ENCODE measurements at places on chromosomes 12 and 14. TPM values are rescaled to one million over a fixed set of nuclear protein-coding genes. Genes with fewer than 3 reads are reported as not detected.

GRCh38 chr14:72369106-72369505 lies 436.9 kb downstream of the RGS6 start:
- no peak overlapping the region for H3K27ac ChIP-seq
- H3K4me3 ChIP-seq = no peak overlapping the region

GRCh38 chr14:88026890-88027289 lies 22.0 kb downstream of the GPR65 start:
- no peaks in the 10 kb centered on the region for H3K36me3 ChIP-seq
- H3K27ac ChIP-seq = no peak overlapping the region
- H3K4me1 ChIP-seq = no peaks in the 10 kb centered on the region
- no peak for DNase-seq
- no peaks in the 10 kb centered on the region for H3K27me3 ChIP-seq
- H3K4me3 ChIP-seq = no peak overlapping the region

Gene CACNA1C
- total RNA-seq = 2.3 TPM

Gene FOXA1
- 4.8 TPM for total RNA-seq

- H3K27me3 ChIP-seq = no peaks in the 10 kb centered on the region
- H3K4me1 ChIP-seq = no peaks in the 10 kb centered on the region
- no peak overlapping the region for H3K27ac ChIP-seq
These were observed 59.7 kb downstream of the GTF2A1 start for GRCh38 chr14:81161088-81161487.

GRCh38 chr12:57154804-57155434 lies 7.5 kb upstream of the LRP1-AS start:
- peaks cover 52% of the 10 kb centered on the region for H3K4me1 ChIP-seq
- no peaks in the 10 kb centered on the region for H3K27me3 ChIP-seq
- DNase-seq = no peak
- H3K27ac ChIP-seq = no peak overlapping the region

DNA sequence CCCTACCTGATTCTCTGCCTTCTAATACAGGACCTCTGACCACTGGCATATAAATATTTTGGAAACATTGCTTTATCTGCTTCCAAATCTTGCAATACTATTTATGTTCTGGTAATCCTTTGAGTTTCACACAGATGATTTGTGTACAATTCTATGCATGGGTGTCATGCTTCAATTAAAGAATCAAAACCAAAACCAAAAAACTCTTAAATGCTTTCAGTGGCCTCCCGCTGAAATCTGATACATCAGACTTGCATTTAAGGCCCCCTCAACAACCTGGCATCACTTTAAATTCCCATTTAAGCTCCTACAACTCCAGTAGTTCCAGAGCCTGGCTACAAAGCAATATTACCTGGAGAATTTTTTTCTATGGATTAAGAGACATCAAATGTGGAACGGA lies 221.7 kb upstream of the NAV3 start:
- no peaks in the 10 kb centered on the region for H3K4me1 ChIP-seq
- DNase-seq = no peak
- no peaks in the 10 kb centered on the region for H3K36me3 ChIP-seq
- no peak overlapping the region for H3K27ac ChIP-seq
- H3K4me3 ChIP-seq = no peak overlapping the region

- no peaks in the 10 kb centered on the region for H3K36me3 ChIP-seq
- DNase-seq = no peak
- no peaks in the 10 kb centered on the region for H3K4me1 ChIP-seq
- H3K4me3 ChIP-seq = no peak overlapping the region
These were observed 105.0 kb downstream of the CMKLR1 start for GRCh38 chr12:108234158-108234557.

Gene CNTN1
- 29.7 TPM for total RNA-seq

DNA sequence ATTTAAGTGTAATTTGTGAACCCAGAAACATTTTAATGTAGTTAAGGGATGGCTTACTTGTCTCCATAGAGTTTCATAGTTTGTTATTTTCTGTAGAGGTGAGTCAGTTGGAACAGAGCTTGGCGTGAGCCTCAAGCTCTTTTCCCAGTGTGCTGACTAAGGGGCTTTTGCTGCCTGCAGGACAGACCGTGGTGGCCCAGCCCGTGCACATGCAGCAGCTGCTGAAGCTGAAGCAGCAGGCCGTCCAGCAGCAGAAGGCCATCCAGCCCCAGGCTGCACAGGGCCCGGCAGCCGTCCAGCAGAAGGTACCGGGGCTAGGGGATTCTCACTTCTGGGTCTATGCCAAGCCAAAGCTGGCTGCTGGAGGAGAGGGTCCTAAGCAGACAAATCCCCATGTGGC lies 76.9 kb downstream of the DDX51 start:
- no peak overlapping the region for H3K4me3 ChIP-seq
- H3K27ac ChIP-seq = no peak overlapping the region
- no peaks in the 10 kb centered on the region for H3K4me1 ChIP-seq
- no peak for DNase-seq
- H3K27me3 ChIP-seq = no peaks in the 10 kb centered on the region

Gene SMIM41
- not detected for total RNA-seq

GRCh38 chr14:57189070-57189469 lies 79.6 kb downstream of the EXOC5 start:
- H3K4me1 ChIP-seq = no peaks in the 10 kb centered on the region
- no peaks in the 10 kb centered on the region for H3K27me3 ChIP-seq
- H3K36me3 ChIP-seq = no peaks in the 10 kb centered on the region

DNA sequence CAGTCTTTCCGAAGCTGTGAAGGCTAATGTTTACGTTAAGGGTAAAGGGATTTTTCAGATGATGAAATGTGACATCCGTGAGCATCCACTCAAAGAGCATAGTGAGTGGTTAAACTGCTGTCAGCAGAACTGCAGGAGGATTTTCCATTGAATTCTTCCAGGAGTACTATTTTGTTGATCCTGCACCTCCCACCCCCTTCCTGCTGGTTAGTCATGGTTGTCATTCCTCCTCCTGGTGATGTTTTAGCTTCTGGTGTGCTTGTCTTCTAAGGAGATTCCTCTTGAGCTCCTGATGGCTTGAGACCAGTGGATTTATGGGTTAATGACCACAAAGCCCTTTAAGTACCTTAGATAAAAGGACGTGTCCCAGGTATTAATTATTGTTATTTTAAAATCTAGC lies 2.4 kb upstream of the GPRC5D start:
- H3K4me1 ChIP-seq = no peaks in the 10 kb centered on the region
- no peaks in the 10 kb centered on the region for H3K27me3 ChIP-seq
- DNase-seq = no peak
- no peak overlapping the region for H3K4me3 ChIP-seq

DNA sequence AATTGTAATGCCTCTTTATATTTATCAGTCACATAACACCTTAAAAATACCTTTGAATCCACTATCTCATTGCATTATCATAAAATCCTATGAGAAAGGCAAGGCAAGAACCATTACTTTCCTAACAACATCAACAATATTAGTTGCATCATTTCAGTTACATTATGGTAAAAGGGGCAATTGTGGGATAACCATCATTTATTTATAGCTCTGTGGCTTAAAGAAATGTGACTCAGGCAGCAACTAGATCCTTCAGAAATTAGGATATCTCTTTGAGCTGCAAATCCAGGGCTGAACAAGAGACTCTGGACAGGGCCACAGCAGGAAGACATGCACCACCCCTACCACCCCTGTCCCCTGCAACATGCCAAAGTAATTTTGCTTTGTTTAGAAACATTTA lies 36.4 kb downstream of the EPS8 start:
- H3K4me1 ChIP-seq = no peaks in the 10 kb centered on the region
- H3K27ac ChIP-seq = no peak overlapping the region
- DNase-seq = no peak
- no peaks in the 10 kb centered on the region for H3K36me3 ChIP-seq

DNA sequence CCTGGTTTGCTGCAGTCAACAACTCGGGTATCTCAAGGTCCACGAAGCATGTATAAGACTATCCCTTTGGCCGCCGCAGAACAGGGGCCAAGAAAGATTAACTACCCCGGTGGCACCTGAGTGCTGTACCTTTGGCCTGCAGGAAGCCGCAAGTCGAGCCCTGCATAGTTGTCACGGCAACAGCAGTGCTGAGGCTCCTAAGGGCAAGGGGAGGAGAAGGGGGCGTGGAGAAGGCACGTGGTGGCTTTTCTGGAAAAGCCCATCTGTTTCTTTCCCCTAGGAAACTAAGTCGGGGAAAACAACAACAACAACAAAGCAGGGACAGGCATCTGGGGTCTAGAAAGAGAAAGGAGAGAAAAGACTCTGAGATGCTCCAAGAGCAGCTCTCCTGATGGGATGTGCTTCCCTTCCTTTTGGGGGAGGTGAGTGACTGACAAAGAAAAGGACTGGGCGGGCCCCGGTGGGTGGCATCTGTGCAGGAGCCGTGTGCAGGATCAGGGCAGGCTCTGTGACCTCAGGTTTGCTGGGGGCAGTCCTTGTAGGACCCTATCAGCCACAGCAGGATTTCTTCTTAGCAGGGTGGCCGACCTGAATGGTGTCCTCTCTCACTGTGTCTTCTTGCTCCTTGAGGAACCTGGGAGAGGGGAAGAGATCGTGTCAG lies 123.9 kb downstream of the PRMT8 start:
- no peak overlapping the region for H3K27ac ChIP-seq
- H3K4me3 ChIP-seq = no peak overlapping the region
- H3K36me3 ChIP-seq = no peaks in the 10 kb centered on the region
- no peak for DNase-seq
- no peaks in the 10 kb centered on the region for H3K4me1 ChIP-seq

GRCh38 chr14:101460521-101460920 lies 100.8 kb upstream of the DIO3 start:
- peaks cover 78% of the 10 kb centered on the region for H3K27me3 ChIP-seq
- no peaks in the 10 kb centered on the region for H3K36me3 ChIP-seq
- H3K4me1 ChIP-seq = peaks cover 16% of the 10 kb centered on the region

- no peaks in the 10 kb centered on the region for H3K4me1 ChIP-seq
- H3K4me3 ChIP-seq = no peak overlapping the region
- peaks cover 19% of the 10 kb centered on the region for H3K36me3 ChIP-seq
- DNase-seq = no peak
These were observed 69.8 kb downstream of the SCFD1 start for GRCh38 chr14:30691751-30692398.

DNA sequence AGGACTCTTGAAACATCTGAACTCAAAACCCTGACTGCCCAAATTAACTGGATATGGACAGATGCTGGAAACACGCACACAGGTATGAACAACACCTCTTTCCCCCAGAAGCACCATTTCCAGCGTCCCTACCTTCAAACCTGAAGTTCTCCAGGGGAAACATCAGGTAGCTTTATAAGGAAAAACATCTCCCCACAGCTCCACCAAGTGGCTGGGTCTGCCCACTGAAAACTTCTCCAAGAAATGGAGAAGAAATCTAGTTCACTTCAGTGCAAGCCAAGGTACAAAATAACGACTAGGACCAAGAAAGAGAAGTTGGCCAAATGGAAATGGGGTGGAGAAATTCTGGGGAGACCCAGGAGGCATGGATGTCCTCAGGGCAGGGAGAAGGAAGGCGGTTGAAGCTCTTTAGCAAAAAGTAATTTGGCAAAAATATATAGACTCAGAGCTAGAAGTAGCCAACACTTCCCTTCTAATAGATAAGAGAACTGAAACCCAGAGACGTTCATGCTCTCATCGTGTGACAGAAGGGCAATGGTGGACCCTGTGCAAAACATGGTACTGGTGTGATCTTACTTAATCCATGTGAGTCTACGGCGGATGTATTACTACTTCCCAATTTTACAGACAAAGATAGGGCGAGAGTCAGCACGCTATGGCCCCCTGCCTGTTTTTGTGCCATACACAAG lies 10.5 kb upstream of the NUAK1 start:
- no peaks in the 10 kb centered on the region for H3K36me3 ChIP-seq
- H3K4me3 ChIP-seq = no peak overlapping the region
- peaks cover 5% of the 10 kb centered on the region for H3K4me1 ChIP-seq
- H3K27me3 ChIP-seq = no peaks in the 10 kb centered on the region

Gene INF2
- 77.9 TPM for total RNA-seq

Measured in suprapubic skin (tissue), 4 donors.